ENCODE measurements at places on chromosomes 1 and 21. TPM values are rescaled to one million over a fixed set of nuclear protein-coding genes. Genes with fewer than 3 reads are reported as not detected.

Gene HOOK1
- total RNA-seq = 0.14 TPM

Gene SIPA1L2
- 14.9 TPM for total RNA-seq

Gene LCE1E
- total RNA-seq = not detected

DNA sequence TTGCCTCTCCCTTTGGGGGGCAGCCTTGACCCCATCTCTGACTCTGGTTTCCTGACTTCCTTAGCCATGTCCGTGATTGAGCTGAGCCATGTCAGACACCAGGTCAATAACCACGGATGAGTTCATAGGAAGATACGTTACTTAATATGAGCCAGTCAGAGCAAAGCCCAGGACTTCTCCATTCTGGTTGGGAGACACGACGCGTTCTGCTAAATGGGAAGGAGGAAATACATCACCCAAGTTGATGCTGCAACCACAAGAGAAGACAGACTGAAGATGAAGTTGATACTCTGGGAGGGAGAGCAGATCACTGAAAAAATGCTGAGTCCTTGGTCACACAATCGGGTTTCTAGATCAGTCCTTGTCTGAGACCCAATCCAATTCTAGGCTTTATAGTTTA is 90.9 kb downstream of the MATN1 start:
- DNase-seq = no peak

GRCh38 chr1:204313675-204314074 is 46.1 kb downstream of the PLEKHA6 start:
- DNase-seq = no peak

- DNase-seq = no peak
These were observed 43.1 kb downstream of the FOXO6 start for GRCh38 chr1:41404308-41404761.

Measured in posterior vena cava (tissue), 2 donors.